Stimulated activated CD4-positive, alpha-beta T cell treated with anti-CD3 and anti-CD28 coated beads, TNF-alpha, amount 100 ng/mL, for 24 hours (primary cell): ENCODE measurements at places on chromosomes 1 and 21.

- DNase-seq = no peak
Observed at GRCh38 chr1:227191607-227192006, 126.7 kb downstream of the CDC42BPA start.

DNA sequence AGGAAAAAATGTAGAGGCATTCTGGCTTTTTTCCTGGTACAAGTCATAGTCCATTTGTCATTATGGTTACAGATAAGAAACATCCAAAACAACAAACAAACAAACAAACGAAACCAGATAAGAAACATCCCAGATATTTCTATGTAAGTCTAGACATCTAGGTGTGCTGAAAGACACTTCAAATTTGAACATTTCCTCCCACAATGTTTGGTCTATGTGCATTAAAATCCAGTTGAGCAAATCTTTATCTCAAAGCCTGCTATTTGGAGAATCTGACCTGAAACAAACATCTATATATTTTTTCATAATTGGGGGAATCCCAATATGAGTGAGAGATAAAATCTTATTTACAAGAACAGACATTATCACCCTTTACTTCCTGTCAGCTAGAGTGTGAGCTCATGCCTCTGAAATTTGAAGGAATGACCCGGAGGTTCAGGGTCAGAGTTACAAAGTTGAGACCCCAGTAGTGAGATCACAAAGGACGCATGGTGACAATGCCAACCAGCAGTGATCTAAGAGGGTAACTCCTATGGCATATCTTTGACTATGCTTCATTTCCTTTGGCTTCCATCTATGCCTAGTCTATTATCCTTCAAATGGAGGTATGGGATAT lies 182.9 kb upstream of the ATP1B1 start:
- no peak for DNase-seq

- no peak for DNase-seq
Observed at GRCh38 chr21:14366998-14367397, 15.9 kb downstream of the HSPA13 start.

DNA sequence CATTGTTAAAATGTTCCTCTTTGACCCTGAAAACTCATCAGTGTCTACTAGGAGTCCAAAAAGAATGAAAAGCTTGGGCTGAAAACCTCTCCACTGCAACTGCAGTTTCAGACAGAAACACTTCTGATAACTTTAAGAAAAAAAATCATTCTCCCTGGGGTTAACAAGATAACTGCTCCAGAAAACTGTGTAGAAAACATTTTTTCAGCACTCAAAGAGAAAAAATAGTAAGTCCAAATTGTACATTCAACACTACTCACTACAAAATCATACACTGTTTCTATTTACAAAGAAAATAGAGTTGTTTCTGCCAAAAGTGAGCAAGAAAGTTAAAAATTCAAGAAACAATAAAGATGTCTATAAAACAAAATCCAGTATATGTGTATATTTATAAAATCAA lies 157.8 kb downstream of the RERE start:
- no peak for DNase-seq
